ENCODE measurements at places on chromosomes 6 and 20. TPM values are rescaled to one million over a fixed set of nuclear protein-coding genes. Genes with fewer than 3 reads are reported as not detected.

The TMEM14B gene
- polyA plus RNA-seq = 126 TPM

The PI16 gene
- 0.28 TPM for polyA plus RNA-seq

The E2F1 gene
- polyA plus RNA-seq = 11.8 TPM

The NRN1 gene
- not detected for polyA plus RNA-seq

The ZNF217 gene
- 6.6 TPM for polyA plus RNA-seq

The KIAA0408 gene
- polyA plus RNA-seq = 2.1 TPM

The OR2J3 gene
- polyA plus RNA-seq = not detected

The ELOVL4 gene
- polyA plus RNA-seq = 7.0 TPM

The HLA-DMB gene
- polyA plus RNA-seq = 1.7 TPM

The GMPR gene
- 16.6 TPM for polyA plus RNA-seq

DNA sequence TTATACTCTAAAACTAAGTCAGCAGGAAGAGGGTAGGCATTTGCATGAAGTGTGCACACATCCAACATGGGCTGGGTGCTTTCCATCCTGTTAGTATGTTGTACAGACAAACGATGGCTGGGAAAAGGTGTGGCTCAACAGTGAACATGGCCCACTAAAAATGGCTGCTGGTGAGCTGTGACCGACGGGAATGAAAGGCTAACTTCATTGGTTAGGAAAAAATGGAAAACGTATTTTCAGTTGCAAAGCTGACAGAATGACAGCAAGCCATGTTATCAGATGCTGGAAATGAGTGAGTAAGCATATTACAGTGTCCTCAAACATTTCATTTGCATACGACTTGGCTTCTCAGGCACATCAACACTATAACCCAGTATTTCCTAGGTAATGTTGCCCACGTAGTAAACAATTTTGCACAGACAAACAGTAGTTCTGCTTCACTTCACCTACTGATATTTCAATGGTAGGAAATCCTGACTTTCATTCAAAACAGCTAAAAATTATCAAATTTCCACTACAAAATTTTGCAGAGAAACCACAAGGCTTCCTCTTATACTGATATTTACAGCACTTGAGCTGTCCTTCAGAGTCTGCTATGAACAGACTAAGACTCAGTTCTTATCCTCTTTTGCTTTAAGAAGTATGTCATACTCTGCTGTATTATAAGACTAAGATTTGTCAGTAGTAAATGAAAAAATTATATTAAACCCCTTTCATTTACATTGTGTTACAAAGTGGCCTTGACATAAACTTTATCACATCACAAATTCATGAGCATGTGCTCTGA lies 98.9 kb downstream of the IRF4 start:
- peaks cover 1% of the 10 kb centered on the region for H3K36me3 ChIP-seq
- H3K4me1 ChIP-seq = no peaks in the 10 kb centered on the region
- DNase-seq = no peak

DNA sequence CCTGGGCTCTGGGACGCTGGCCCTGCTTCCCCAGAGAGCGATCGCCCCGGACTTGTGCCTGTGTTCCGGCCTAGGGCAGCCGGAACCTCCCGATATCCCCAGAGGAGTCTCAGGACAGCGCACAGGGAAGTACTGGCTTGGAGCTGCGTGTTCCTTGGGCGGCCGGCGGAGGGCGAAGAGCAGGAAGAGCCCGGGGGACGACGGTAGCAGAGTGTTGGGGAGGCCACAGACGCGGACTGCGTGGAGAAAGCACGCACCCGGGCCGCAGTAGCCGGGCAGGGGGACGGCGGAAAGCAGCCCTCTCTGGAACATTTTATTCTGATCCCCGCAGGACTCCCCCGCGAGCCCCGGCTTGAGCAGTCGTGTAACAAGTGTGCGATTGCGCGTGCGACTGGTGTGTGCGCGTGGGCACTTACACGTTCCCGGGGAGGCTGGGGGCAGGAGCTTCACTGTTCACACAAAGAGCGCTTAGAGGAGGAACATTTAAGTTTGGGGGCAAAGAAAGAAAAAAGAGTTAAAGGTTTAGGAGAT lies 36.1 kb downstream of the NCR2 start:
- peak; percentile 84 for DNase-seq
- peaks cover 70% of the 10 kb centered on the region for H3K27me3 ChIP-seq
- H3K4me3 ChIP-seq = no peak overlapping the region
- H3K4me1 ChIP-seq = peaks cover 49% of the 10 kb centered on the region
- no peak overlapping the region for H3K27ac ChIP-seq

DNA sequence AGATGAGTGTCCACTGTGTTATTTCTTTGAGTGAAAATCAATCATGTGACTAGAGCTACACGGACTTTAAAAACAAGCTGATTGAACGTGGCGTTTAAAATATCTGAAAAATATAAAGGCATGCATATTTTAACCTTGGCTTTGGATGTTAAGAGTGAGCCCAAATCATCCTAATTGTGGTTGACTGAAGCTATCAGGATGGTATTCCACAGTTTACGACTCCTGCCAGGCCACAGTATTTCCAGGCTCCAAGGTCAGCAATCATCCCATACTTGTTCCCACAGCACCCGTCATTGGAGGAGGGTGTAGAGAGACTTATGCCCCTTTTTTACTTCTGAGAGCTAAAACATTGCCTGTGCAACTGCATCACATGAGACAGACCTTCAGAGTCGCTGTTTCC lies 43.2 kb upstream of the TMX4 start:
- no peak overlapping the region for H3K27ac ChIP-seq
- no peaks in the 10 kb centered on the region for H3K36me3 ChIP-seq
- H3K4me3 ChIP-seq = no peak overlapping the region
- no peak for DNase-seq
- no peaks in the 10 kb centered on the region for H3K4me1 ChIP-seq
- H3K27me3 ChIP-seq = no peaks in the 10 kb centered on the region

GRCh38 chr6:34243131-34243771 lies 5.6 kb downstream of the SMIM29 start:
- H3K4me3 ChIP-seq = no peak overlapping the region
- peaks cover 16% of the 10 kb centered on the region for H3K4me1 ChIP-seq
- no peaks in the 10 kb centered on the region for H3K36me3 ChIP-seq
- no peak overlapping the region for H3K27ac ChIP-seq
- no peak for DNase-seq

DNA sequence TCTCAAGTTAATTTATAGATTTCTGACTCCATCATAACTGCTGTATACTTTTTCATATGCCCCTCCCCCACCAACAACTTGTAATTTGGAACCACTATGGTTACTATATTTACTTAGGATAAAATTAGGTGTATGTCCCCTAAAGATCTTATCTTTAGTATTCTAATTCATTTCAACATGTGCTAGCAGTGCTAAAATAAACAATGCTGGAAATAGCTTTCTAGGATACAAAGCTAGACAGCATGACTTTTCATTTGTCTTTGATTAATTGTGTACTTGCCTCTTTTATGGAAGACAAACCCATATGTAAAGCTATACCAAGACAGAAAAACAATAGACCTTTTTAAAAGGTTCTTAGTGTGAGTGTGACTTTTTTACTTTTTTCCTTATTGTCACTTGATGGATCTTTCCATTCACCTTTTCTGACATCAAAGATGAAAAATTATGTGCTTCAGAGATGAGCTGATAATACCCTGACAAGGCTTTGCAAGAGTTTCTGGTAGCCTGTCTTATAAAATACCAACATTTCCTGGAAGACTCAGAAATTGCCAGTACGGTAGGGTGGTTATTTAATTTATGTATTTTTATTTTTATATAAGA lies 31.2 kb upstream of the POPDC3 start:
- no peaks in the 10 kb centered on the region for H3K27me3 ChIP-seq
- DNase-seq = no peak
- H3K4me1 ChIP-seq = no peaks in the 10 kb centered on the region
- no peak overlapping the region for H3K4me3 ChIP-seq
- no peaks in the 10 kb centered on the region for H3K36me3 ChIP-seq
- no peak overlapping the region for H3K27ac ChIP-seq

GRCh38 chr6:167303675-167304625 lies 12.8 kb downstream of the UNC93A start:
- no peaks in the 10 kb centered on the region for H3K36me3 ChIP-seq
- H3K4me1 ChIP-seq = no peaks in the 10 kb centered on the region
- no peaks in the 10 kb centered on the region for H3K27me3 ChIP-seq
- DNase-seq = no peak

- no peak for DNase-seq
- H3K36me3 ChIP-seq = no peaks in the 10 kb centered on the region
- no peaks in the 10 kb centered on the region for H3K27me3 ChIP-seq
- H3K27ac ChIP-seq = peak overlapping the region; percentile 10
- H3K4me3 ChIP-seq = no peak overlapping the region
- no peaks in the 10 kb centered on the region for H3K4me1 ChIP-seq
Observed at GRCh38 chr20:34458631-34459030, 57.6 kb upstream of the DYNLRB1 start.

GRCh38 chr6:90409700-90410099 lies 113.1 kb upstream of the BACH2 start:
- H3K4me1 ChIP-seq = no peaks in the 10 kb centered on the region
- DNase-seq = no peak
- no peak overlapping the region for H3K4me3 ChIP-seq
- H3K27me3 ChIP-seq = peaks cover 5% of the 10 kb centered on the region

DNA sequence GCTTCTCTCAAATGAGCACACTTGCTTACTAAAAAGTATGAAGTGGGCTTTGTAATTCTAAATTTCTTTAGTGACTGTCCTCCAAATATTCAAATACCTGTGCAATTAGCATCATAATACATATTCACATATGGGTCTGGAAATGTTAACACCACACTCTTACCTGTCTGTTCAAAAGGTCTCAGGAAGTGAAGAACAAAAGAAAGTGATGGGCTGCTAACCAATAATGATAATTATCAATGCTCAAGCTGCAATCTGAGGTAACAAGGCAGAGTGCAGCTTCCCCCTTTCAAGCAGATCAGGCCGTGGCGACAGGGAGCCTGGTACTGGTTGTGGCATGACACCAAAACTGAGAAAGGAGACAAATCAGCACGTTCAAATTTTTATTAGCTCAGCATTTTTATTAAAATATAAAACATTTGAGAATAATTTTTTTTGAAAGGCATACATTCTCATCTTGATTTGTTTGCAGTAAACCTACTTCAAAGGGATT lies 1044.7 kb upstream of the EPHA7 start:
- H3K4me3 ChIP-seq = no peak overlapping the region
- no peaks in the 10 kb centered on the region for H3K36me3 ChIP-seq
- no peak for DNase-seq
- H3K4me1 ChIP-seq = no peaks in the 10 kb centered on the region

DNA sequence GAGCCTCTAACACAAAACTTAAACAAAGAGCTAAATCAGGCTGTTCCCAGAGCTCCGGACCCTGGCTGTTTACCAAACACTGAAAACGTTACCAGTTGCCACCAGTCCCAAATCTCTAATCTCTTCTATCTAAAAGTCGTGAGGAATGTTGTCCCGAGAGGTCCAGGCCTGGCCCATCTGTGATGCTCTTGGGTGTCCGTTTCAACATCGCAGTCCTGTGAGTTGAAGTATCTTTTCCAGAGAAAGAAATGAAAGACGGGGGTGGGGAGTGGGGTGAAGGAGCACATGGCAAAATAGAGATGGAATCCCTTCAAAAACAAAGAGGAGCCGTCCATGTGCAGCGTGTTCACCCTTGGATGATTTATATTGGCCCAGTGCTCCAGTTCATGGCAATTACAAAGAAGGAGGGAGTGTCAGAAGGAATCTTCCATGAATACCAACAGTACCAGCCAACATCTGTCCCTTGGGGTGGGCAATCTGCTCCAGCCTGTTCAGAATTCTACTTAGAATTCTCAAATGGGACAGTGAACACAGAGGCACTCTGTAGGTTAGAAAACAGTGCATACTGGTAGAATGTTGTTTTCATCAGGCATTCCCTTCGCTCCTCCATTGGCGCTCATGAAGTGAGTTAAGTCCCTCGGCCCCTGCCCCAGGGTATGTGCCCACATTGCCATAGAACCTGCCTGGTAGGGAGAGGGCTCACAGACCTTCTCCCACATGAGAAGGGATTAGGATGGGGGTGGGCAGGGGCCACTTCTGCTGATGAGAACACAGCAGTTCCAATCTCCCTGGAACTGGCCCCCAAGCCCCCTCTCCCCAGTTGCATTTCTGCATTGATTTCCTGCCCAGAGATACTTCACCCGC lies 112.1 kb downstream of the LY86 start:
- H3K27ac ChIP-seq = peak overlapping the region; percentile 58
- no peaks in the 10 kb centered on the region for H3K36me3 ChIP-seq
- peaks cover 15% of the 10 kb centered on the region for H3K4me1 ChIP-seq
- DNase-seq = no peak

GRCh38 chr20:5279661-5280060 lies 37.1 kb downstream of the PROKR2 start:
- H3K27ac ChIP-seq = no peak overlapping the region
- no peak overlapping the region for H3K4me3 ChIP-seq
- no peaks in the 10 kb centered on the region for H3K36me3 ChIP-seq
- DNase-seq = no peak

DNA sequence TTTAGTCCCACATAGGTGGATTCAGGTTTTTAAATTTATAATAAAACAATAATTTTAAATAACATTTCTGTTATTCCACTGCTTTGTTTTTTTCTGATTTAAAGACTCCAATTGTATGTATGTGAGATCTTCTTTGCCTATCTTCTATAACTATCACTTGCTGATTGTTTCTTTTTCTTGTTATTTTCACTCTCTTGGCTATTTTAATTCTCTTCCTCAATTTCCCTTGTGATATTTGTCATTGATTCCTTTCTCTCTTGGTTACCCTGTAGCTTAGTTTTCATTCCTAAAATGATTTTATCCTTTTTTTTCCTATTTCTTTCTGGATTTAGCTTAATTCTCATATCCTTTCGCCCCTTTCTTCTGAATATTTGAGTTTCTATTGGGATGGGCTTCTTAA lies 227.3 kb upstream of the TENT5A start:
- H3K36me3 ChIP-seq = no peaks in the 10 kb centered on the region
- DNase-seq = no peak
- no peaks in the 10 kb centered on the region for H3K27me3 ChIP-seq
- H3K27ac ChIP-seq = no peak overlapping the region
- H3K4me1 ChIP-seq = no peaks in the 10 kb centered on the region
- no peak overlapping the region for H3K4me3 ChIP-seq

GRCh38 chr6:166691199-166691598 lies 64.1 kb upstream of the RPS6KA2 start:
- no peak overlapping the region for H3K27ac ChIP-seq
- H3K36me3 ChIP-seq = no peaks in the 10 kb centered on the region
- H3K4me3 ChIP-seq = no peak overlapping the region
- peak; percentile 41 for DNase-seq
- H3K27me3 ChIP-seq = no peaks in the 10 kb centered on the region
- H3K4me1 ChIP-seq = no peaks in the 10 kb centered on the region

Measured in hepatocyte (in vitro differentiated cells).